ENCODE measurements at places on chromosomes 1 and 21. TPM values are rescaled to one million over a fixed set of nuclear protein-coding genes. Genes with fewer than 3 reads are reported as not detected.

Gene CDCA8
- 47.0 TPM for polyA plus RNA-seq

Gene CYP2J2
- polyA plus RNA-seq = 0.92 TPM

Gene SLC44A3
- polyA plus RNA-seq = 3.6 TPM

Gene CRP
- polyA plus RNA-seq = not detected

Gene B3GALT5
- polyA plus RNA-seq = not detected

Gene GBP4
- not detected for polyA plus RNA-seq

Gene AGMAT
- 0.50 TPM for polyA plus RNA-seq

Gene ALPL
- polyA plus RNA-seq = 0.09 TPM

Gene C1QTNF12
- polyA plus RNA-seq = 0.20 TPM

Gene CHD1L
- polyA plus RNA-seq = 26.0 TPM

Gene NCDN
- polyA plus RNA-seq = 19.3 TPM

Gene IL19
- not detected for polyA plus RNA-seq

Gene LEFTY2
- not detected for polyA plus RNA-seq

Gene ABCG1
- 2.7 TPM for polyA plus RNA-seq

Gene RIPPLY3
- polyA plus RNA-seq = 0.34 TPM

Gene LCE1F
- polyA plus RNA-seq = 1.1 TPM

Gene FAM163A
- not detected for polyA plus RNA-seq

Gene TCHHL1
- not detected for polyA plus RNA-seq

Gene PATJ
- 10.9 TPM for polyA plus RNA-seq

Gene WLS
- polyA plus RNA-seq = 64.1 TPM

Gene CFAP141
- polyA plus RNA-seq = not detected

Gene CRTC2
- polyA plus RNA-seq = 16.8 TPM

Gene SLC26A9
- not detected for polyA plus RNA-seq

Gene EPHB2
- 2.4 TPM for polyA plus RNA-seq

Gene CAPN2
- polyA plus RNA-seq = 234 TPM

Gene S100A9
- 694 TPM for polyA plus RNA-seq
